ENCODE measurements at places on chromosomes 3 and 15.

GRCh38 chr3:20511863-20512505 lies 326.0 kb upstream of the SGO1 start:
- H3K4me1 ChIP-seq: no peaks in the 10 kb centered on the region
- no peaks in the 10 kb centered on the region for H3K27me3 ChIP-seq

DNA sequence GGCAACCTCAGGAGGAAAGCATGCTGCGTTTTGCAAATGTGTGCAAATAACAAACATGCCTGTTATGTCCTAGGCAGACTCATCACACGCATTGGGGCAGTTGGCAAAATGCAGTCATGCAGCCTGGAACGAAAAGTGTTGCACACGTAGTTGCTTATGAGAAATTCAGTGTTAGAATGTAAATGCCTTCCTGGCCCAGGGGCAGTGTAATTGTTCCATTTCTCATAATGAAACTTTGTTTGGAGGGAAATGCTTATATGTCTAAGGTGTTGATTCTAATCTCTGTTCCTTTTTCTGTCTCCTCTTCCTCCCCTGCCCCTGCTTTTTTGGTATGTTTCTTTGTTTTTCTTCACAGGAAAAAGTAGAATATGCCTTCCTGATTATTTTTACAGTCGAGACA lies 156.0 kb downstream of the CACNA1D start:
- no peak overlapping the region for H3K4me3 ChIP-seq
- no peaks in the 10 kb centered on the region for H3K36me3 ChIP-seq
- H3K4me1 ChIP-seq: no peaks in the 10 kb centered on the region
- peaks cover 66% of the 10 kb centered on the region for H3K27me3 ChIP-seq
- no peak for DNase-seq
- no peak overlapping the region for H3K27ac ChIP-seq

GRCh38 chr3:14810070-14810791 lies 8.5 kb upstream of the FGD5 start:
- H3K27ac ChIP-seq: no peak overlapping the region
- no peak overlapping the region for H3K4me3 ChIP-seq
- no peaks in the 10 kb centered on the region for H3K36me3 ChIP-seq
- no peak for DNase-seq
- no peaks in the 10 kb centered on the region for H3K4me1 ChIP-seq

DNA sequence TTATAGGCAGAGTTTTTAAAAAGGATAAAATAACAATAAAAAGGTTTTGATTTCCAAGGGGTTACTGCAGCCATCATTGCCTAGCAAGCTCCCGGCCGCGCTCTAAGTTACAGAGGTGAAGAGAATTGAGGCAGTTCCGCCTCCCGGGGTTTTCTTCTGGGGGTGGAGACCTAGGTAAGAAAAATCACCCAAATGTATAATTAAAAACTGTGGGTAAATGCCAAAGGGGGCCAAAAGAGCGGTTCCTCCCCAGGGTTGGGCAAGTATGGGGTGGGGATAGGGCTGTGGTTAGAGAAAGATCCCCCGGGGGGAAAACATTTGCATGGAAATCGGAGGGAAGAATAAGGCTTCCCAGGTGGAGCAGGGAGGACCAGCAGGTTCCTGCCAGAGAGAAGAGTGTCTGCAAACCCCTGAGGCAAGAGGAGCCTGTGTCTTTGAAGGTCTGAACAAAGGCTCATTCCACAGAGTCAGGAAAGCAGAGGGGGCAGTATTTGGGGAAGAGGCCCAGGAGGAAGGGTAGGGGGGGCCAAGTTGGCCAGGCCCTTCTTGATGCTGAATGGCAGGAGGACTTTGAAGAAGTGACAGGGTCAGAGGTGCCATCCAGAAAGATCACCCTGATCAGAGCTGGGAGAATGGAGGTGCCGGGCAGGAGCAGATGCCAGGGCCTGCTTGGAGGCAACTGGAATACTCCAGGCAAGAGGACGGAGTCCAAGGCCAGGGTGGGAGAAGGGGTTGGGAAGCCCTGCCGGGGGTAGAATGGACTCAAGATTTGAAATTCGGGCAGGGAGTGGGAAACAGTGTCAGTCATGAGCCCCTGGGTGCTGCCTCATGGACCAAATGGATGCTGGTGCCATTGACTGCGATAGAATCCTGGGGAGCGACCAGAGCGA lies 152.9 kb upstream of the RGMA start:
- no peak for DNase-seq
- peaks cover 19% of the 10 kb centered on the region for H3K27me3 ChIP-seq
- no peak overlapping the region for H3K4me3 ChIP-seq
- H3K27ac ChIP-seq: no peak overlapping the region
- no peaks in the 10 kb centered on the region for H3K4me1 ChIP-seq

GRCh38 chr15:71066983-71067382 lies 48.3 kb upstream of the THSD4 start:
- peaks cover 77% of the 10 kb centered on the region for H3K27me3 ChIP-seq
- no peak overlapping the region for H3K4me3 ChIP-seq
- no peak for DNase-seq

DNA sequence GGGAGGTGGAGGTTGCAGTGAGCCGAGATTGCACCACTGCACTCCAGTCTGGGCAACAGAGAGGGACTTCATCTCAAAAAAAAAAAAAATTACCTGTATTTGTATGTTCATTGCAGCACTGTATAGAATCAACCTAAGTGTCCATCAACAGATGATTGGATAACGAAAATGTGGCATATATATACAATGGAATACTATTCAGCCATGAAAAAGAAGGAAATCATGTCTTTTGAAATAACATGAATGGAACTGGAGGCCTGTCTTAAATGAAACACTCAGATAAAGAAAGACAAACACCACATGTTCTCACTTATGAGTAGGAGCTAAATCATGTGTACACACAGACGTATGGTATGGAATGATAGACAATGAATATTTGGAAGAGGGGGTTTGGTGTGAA lies 59.4 kb upstream of the MEF2A start:
- peaks cover 31% of the 10 kb centered on the region for H3K27me3 ChIP-seq
- H3K36me3 ChIP-seq: no peaks in the 10 kb centered on the region
- H3K4me3 ChIP-seq: no peak overlapping the region
- H3K27ac ChIP-seq: no peak overlapping the region

- DNase-seq: no peak
- H3K4me3 ChIP-seq: no peak overlapping the region
- H3K27me3 ChIP-seq: peaks cover 35% of the 10 kb centered on the region
- H3K36me3 ChIP-seq: peaks cover 1% of the 10 kb centered on the region
Observed at GRCh38 chr3:123657568-123657967, 72.7 kb upstream of the HACD2 start.

GRCh38 chr3:169389211-169389924 lies 274.1 kb downstream of the MECOM start:
- H3K27ac ChIP-seq: no peak overlapping the region
- no peaks in the 10 kb centered on the region for H3K36me3 ChIP-seq
- no peak for DNase-seq
- no peaks in the 10 kb centered on the region for H3K4me1 ChIP-seq
